Transverse colon (tissue), 4 donors: ENCODE measurements at places on chromosomes 6 and 20. TPM values are rescaled to one million over a fixed set of nuclear protein-coding genes. Genes with fewer than 3 reads are reported as not detected.

Gene ATP9A
- 74.0 TPM for total RNA-seq

Gene VGLL2
- total RNA-seq = not detected

DNA sequence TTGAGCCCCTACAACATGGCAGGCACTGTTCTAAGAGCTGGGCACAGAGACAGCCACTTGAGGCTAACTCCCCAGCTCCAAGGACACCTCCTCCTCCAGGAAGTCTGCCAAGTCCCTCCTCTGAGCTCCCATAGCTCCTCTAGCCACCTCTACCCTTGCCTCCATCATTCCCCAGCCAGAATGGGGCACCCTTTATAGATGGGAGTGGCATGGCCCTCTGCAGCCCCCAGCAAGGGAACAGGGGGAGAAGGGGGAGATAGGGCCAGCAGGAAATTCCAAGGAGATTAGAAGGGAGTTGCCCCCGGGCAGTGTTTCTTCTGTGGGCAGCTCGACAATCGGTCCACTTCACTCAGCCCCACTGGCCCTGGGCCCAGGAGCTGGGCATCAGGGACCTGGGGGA, 19.7 kb upstream of the TLDC2 start:
- no peak for DNase-seq

DNA sequence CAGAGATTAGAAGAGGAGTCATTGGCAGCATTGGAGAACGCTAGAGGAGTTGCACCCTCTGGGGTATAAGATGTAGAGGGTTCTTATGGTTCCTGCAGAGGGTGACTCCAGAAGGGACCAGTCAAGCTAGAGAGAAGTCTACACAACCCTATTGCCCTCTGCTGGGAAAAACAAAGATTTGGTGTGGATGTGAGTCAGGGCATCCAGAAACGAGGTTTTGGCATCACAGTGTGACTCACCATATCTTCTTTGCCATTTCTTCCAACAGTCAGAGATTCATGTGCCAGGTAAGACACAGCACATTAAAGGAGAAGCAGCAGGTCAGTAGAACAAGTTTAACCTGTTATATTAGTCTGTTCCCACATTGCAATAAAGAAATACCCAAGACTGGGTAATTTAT, 598.8 kb downstream of the MAFB start:
- DNase-seq = no peak

Gene DYNLT1
- 104 TPM for total RNA-seq

- DNase-seq = no peak
Measured at GRCh38 chr6:147438758-147439528, 69.5 kb upstream of the SAMD5 start.

DNA sequence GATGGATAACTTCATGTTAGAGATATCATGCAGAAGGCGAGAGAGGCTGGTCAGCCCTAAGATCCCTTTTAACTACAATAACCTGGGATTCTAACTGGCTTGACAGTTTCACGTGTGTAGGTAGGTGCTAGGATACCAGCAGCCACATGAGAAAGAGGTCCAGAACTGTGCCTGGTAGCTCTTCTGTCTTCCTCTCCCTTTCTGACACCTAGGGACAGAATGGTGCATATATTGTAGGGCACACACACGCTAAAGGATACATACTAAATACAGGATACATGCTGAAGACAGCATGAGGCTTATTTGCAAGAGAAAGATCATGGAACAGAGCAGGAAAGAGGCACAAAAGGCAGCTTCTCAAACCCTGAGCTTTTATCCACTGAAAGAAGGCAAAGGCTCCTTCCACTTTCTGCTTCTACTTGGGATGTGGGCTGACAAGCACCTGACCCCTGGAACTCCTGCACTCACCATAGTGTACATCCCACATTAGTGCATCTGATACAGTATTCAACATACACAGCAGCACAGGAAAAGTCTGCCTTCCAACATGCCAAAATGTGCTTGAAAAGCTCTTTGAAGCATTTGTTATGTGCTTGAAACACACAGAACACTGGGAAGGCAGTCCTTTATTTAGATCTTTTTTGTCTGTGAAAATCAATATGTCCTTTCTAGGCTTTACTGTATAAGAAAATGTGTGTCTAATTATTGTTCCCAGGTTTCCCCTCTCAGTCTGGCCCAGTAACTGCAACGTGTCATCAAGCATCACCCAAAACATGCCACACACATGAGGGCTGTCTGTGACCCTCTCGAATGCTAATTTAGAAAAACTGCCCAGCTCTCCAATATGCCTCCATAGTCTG, 3.2 kb downstream of the SLC22A23 start:
- no peak for DNase-seq

GRCh38 chr6:155187106-155187505, 76.7 kb upstream of the CLDN20 start:
- DNase-seq = no peak

- DNase-seq = no peak
Measured at GRCh38 chr6:41599015-41599851, 39.0 kb upstream of the MDFI start.

Gene TRAPPC3L
- total RNA-seq = not detected

DNA sequence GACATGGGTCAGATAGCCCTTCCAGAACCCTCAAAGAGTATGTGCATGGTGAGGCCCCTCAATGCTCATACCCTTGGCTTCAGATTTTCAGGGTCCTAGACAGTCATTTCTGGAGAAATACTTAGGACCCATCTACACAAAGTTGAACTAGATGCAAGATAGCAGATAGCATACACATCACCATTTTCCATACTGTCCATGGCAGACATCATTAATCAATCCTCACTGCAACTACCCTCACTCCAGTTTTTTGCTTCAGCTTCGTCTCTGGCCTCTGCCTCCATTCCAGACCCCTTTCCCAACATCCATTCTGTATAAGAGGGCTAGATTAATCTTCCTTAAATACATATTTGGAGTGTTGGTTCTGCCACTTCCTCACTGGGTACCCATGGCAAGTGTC, 95.5 kb upstream of the MYL9 start:
- DNase-seq = no peak

- no peak for DNase-seq
Measured at GRCh38 chr6:17395112-17395511, 1.7 kb downstream of the CAP2 start.

GRCh38 chr6:111011360-111012142, 29.7 kb downstream of the RPF2 start:
- no peak for DNase-seq

DNA sequence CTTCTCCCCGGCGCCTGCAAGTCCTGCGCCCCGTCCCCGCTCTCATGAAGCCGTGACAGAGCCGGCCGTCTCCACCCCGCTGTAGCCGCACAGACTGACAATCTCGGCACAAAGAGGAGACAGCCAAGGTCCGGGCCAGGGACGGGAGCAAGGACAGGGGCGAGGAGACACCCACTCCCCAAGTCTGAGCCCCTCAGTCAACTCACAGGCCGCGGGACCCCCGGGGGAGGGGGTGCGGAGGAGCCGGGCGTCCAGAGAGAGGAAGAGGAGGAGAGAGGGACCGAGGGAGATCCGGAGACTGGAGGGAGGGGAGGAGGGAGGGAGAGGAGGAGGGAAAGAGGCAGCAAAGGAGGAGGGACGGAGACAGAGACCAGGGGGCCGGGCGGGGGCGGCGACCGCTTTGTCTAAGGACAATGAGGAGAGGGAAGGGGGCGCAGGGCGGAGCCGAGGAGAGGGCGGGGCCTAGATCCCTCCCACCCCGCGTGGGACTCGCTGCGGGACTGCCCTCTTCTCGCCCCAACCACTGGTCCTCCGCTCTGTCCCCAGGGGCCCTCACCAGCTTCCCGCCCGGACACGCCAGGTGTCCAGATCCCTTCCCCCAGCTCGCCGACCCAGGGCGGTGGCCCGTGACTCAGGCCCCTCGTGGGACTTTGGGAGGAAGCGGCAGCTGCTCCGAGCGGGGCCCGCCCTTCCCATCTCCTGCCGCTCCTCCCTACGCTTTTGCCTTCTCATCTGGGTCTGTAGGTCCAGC, 638 bp upstream of the PPP1R18 start:
- peak; percentile 90 for DNase-seq
